ENCODE measurements at places on chromosomes 7 and 10.

GRCh38 chr7:80859272-80859970 is 59.4 kb downstream of the SEMA3C start:
- no peak for DNase-seq

GRCh38 chr10:116006508-116006907 is 266.5 kb downstream of the GFRA1 start:
- DNase-seq, result no peak

DNA sequence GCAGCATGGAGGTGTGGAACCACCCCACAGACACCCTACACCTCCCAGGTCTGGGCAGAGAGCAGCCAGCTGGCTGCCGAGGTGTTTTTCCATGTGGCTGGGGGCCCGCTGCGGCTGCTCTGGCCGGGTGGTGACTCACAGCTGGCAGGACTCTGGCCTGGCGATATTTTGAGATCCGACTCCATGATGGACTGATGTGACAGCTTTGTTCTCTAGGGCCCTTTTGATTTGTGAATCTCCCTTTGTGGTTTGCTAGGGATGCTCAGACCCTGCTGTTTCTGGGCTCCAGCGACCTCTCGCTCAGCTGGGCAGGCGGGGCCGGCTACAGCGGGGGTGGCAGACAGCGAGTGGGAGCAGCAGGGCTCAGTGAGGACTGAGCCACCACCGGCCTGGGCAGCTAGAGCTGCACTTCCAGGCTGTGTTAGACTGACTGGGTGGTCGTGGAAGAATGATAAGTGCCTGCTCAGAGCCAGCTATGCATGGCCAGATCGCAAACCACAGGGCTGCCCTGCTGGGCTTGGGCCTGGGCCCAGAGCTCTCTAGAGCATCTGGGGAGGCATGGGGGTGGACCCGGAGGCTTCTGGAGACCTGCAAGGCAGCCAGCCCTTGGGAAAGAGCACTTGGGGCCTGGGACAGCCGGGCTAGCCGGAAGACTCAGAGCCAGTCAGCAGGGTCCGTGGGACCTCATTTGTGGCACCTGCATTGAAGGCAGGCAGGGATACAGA is 46.2 kb upstream of the GDF10 start:
- DNase-seq, result no peak

- no peak for DNase-seq
Measured at GRCh38 chr7:120360918-120361317, 87.9 kb downstream of the KCND2 start.

GRCh38 chr10:3068968-3069737 is 1.8 kb downstream of the PFKP start:
- no peak for DNase-seq

GRCh38 chr10:89515031-89515841 is 20.2 kb downstream of the SLC16A12 start:
- DNase-seq, result no peak

- DNase-seq, result no peak
Measured at GRCh38 chr10:132575320-132576201, 38.0 kb downstream of the INPP5A start.

GRCh38 chr7:31633894-31634494 is 53.0 kb upstream of the PPP1R17 start:
- peak; percentile 16 for DNase-seq

GRCh38 chr10:24256619-24257107 is 47.7 kb downstream of the KIAA1217 start:
- DNase-seq, result no peak

DNA sequence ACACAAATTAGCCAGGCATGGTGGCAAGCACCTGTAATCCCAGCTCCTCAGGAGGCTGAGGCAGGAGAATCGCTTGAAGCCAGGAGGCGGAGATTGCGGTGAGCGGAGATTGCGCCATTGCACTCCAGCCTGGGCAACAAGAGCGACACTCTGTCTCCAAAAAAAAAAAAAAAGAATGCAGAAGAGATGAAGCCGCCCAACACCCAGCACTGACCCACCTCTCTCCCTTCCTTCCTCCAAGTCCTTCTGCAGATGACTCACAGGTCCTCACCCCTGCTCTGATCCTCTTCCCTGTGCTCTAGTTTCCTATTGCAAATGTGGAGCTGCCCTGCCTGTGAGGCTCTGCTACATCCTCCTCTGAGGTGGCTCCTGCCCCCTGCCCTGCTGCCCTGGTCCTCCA is 22.0 kb upstream of the OPALIN start:
- peak; percentile 23 for DNase-seq
